ENCODE measurements at places on chromosomes 1 and 21.

- DNase-seq = no peak
These were observed 60.3 kb downstream of the SLX9 start for GRCh38 chr21:44999972-45000636.

DNA sequence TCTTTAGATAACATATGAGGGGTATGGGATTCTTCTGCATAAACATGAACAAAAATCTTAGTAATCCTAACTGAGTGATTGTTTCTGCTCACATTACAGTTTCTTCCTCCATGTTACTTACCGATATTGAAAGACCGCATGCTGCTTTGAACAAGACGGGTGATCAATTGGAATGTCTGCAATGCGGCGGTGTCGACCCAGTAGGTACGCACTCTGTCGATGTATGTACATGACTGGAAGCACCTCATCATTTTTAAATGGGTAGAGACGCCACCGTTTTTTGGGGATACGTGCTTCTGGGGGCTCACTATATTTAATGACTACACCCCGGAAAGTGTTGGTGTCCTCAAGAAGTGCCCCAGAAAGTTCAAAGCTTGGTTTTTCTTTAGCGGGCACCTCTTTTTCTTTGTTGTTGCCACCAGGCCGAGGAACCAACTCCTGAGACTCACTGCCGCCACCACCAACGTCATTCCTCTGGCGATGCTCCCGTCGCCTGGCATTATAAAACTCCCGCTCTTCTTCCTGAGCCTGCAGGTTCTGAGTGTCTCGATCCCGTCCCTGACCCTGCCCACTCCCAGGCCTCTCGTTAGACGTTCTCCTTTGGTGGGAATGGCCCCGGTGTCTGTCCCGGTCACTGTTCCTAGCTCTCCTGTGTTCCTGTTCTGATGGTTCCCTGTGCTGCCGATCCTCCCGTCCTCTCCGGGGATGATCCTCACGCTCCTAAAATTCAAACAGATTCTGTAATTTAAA lies 13.9 kb downstream of the SNIP1 start:
- no peak for DNase-seq

- no peak for DNase-seq
These were observed 180.2 kb upstream of the RUNX1 start for GRCh38 chr21:35229290-35229689.

- no peak for DNase-seq
These were observed 95.5 kb upstream of the MARK1 start for GRCh38 chr1:220432408-220432807.

DNA sequence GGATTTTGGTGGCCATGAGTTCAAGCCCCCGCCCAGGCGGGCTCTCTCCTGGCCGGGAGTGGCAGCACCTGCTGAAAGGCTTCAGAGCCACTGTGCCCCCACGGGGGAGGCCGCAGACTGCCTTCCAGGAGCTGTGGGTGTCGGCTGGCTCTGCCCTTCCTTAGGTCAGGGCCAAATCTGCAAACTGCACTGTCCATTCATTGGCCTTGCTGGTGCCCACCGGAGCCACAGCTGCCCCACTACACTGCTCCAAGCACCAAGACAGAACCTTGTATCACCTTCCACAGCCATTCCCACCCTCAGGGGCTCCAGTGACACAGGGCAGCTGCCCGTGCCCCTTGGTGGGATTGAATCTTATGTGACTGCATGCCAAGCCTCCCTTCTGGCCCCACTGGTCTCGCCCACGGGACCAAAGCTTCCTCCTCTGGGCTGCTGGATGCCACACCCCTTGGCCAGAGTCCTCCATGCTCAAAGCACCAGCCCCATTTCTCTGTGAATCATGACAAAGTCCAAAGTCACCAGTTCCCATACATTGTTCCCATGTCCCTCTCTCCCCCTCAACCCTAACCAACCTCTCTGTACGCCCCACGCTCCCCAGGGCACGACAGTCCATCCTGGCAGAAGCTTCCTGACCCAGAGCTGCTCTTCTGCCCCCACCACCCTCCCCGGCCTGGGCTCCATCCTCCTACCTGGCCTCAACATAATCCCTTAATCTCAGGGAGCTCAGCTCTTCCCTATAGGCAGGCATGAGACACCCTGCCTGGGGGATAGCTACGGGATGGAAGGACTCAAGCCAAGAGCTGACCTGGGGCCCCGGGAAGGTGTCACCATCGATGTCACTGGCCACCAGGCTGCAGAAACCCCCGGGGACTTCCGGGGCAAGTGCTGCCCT lies 20.9 kb upstream of the GPR153 start:
- DNase-seq = no peak

GRCh38 chr1:29356663-29357062 lies 120.3 kb downstream of the PTPRU start:
- DNase-seq = no peak

DNA sequence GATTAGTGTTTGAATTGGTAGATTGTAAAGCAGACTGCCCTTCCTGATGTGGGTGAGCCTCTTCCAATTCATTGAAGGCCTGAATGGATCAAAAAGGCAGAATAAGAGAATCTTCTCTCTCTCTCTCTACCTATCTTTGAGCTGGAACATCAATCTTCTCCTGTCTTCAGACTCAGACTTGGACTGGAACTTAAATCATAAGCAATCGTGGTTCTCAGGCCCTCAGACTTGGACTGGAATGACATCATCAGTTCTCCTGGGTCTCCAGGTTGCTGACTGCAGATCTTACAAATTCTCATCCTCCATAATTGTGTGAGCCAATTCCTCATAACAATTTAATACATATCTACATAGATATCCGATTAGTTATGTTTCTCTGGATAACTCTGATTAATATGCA lies 66.8 kb downstream of the IER5 start:
- DNase-seq = no peak

DNA sequence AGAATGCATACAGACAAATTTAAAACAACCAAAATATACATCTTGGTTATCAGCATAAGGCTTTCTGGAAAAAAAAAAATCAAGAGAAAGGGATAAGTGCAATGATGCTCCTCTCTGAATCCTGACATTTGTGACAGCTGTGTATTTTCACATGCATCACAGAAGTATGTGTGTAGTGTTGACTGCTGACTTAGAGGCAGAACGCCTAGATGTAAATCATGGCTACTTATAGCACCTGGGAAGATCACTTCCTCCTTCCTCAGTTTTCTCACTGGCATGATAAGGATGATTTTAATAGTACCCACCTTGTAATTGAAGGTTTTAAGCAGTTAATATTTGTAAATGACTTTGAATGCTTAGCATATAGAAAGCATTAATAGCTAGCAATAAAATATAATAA lies 112.5 kb downstream of the MRPL39 start:
- no peak for DNase-seq

DNA sequence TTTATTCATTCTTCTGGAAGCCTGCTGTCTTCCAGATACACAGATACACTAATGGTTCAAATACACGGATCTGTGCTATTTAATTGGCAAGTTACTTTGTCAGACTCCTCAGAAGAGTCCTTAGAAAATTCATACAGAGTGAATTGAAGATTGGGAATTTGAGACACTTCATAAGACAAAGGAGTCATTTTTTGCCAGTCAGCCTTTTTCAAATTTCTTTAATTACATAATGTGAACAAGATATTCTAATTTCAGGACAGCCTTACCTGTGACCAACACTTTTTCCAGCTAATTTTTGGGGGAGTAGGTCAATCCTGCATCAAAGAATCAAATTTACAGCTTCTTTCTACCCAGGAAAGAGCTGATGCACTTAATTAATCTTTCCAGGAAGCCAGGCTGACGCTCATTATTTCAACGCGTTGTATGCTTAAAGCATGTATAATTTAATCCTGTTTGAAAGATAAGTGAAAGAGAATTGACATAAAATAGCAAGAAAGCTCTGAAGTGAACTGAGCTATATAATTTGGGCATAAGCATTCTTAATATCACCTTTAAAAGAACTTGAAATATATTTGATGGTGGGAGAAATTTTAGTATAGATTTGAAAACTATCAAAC lies 12.8 kb upstream of the NRIP1 start:
- no peak for DNase-seq

DNA sequence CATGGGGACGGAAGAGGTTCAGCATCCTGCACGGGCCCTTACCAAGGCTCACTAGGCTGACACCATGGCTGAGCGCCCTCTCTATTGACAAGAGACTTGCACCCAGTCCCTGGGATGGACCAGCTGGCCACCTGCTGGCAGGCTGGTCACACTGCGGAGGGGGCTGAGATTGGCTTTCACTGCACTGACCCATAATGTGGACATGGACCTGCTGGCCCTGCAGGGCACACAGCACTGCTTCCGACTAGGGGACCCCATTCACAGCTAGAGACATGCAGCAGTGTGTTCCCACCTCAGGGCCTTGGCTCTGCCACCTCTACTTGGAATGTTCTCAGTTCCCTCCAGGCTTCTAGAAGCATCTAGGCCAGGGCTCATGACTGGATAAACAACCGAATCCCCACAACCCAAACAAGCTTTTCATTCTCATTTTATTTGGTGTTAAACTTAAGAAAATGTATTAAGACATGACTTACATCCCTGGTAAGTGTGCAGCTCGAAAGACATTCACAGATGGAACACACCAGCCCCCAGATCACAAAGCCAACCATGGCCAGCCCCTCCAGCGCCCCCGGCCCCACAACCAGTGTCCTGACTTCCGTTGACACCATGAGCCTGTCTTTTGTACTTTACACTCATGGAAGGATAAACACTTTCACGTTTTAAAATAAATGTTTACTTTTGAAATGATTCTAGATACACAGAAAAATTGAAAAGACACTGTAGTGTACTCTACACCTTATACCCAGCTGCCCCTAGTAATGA lies 9.3 kb upstream of the SRARP start:
- peak; percentile 55 for DNase-seq

GRCh38 chr1:82449506-82450057 lies 648.8 kb downstream of the ADGRL2 start:
- no peak for DNase-seq

GRCh38 chr1:33094971-33095604 lies 14.1 kb downstream of the AZIN2 start:
- peak; percentile 81 for DNase-seq

DNA sequence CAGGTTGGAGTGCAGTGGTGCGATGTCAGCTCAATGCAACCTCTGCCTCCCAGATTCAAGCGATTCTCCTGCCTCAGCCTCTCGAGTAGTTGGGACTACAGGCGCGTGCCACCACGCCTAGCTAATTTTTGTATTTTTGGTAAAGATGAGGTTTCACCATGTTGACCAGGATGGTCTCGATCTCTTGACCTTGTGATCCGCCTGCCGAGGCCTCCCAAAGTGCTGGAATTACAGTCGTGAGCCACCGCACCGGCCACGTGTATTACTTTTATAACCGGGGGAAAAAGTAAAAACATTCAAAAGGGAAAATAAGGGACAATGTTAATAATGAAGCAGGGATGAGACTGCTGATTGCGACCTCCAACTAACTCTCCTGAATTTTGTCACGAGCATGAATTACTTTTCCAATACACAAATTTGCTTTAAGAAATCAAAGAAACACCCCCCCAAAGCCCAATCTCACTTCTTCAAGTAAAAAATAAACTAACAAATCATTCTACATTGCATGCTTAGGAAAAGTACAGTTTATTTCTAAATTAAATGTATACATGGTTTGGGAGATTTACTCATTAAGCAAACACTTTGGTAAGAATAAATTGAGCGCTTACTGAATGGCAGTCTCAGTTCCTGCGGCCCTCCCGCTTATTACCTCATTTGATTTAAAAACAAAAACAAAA lies 521 bp upstream of the ZBED6 start:
- DNase-seq = no peak

GRCh38 chr1:31153423-31153822 lies 86.3 kb downstream of the NKAIN1 start:
- DNase-seq = no peak

- no peak for DNase-seq
These were observed 35.4 kb downstream of the WNT2B start for GRCh38 chr1:112544011-112544688.

DNA sequence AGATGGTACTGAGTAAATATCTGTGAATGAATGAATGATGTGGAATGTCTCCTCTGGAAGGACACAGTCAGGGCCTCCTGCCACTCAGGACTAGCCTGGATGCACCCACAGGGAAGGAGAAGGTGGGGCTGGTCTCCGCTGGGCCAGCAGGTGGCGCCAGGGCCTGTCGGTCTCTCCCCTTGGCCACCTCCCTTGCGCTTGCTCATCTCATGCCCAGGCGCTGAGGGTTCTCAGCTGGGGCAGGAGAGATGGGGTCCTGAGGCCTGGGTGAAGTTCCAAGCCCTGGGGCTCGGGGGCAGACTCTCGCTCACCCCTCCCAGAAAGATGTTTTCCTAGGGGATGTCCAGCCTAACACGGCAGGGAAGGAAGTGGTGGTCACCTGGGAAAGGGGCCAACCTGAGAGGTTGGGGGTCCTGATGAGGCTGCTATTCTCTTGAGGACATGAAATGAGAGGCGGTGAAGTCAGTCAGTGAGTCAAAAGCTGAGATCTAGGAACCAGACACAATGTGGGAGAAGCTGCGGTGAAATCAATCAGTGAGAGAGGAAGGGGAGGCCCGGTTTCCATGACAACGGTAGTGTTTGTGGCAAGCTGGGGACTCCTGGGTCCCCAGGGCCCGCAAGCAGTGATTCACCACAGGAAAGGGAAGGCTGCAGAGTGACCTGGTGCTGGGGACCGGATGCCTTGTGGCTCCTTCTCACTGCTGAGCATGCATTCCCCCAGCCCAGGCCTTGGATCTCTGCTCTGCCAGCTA lies 14.6 kb upstream of the MEX3A start:
- DNase-seq = peak; percentile 85

DNA sequence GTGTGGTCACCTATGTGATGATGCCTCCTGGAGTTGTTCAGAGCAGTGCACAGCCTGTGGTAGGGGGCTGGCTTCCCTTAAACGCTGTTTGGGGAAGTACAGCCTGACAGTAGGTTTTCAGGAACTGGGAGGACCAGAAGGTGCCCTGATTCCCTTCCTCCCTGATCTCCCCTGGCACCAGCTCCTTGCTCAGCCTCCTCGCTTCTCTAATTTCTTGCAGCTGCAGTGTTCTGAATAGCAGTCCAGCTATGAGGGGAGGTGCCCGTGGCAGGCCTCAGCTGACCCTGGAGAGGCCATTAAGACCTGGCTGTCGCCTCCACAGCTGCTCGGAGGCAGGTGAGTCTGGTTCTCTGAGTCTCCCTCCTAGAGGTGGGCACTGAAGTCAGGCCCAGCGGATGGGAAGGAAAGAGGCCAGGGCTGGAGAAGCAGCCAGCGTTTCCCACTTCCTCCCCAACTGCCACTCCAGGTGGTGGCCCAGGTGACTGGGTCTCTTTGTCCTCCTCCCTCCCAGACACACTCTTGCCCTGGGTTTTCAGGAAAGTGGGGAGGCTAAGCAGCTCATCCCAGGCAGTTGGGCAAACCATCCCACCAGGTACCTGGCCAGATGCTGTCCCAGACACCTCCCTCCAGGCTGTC lies 52.0 kb upstream of the RPL11 start:
- no peak for DNase-seq

DNA sequence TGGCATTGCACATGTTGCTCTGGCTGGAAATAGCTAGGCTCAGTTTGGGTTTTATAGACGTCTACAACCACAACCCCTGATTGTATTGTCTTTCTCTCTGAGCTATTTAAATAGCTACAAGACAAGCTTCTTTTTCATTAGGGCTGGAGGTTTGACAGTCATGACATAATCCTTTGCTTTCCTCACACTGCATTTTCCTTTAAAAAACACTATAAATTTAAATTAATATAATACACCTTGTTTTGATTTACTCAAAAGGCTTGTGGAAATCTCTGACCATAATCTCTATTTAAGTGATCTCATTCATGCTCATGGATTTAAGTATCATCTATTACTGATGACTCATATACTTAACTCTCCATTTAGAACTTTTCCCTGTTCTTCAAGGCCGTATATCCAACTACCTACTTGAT lies 50.4 kb upstream of the PTGFR start:
- no peak for DNase-seq

Measured in nephron progenitor cell (in vitro differentiated cells).